ENCODE measurements at places on chromosomes 3 and 15.

DNA sequence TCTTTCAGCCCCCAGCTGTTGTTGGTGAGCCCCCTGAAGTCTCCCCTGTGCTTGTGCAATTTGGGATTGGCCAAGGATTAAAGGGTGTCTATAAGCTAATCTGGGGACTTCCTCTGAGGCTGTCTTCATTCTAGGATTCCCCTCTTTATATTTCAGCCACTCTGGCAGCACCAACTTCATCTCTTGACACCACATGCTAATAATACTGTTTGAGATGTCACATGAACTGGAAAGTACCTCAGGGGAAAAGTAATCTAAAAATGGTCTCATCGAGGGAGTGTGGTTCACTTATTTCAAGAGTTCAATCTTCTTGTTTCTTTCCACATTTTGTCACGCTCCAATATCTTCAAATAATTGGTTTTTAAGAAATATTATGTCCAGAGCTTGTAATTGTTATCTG lies 279.2 kb upstream of the TMC3 start:
- no peak for DNase-seq

DNA sequence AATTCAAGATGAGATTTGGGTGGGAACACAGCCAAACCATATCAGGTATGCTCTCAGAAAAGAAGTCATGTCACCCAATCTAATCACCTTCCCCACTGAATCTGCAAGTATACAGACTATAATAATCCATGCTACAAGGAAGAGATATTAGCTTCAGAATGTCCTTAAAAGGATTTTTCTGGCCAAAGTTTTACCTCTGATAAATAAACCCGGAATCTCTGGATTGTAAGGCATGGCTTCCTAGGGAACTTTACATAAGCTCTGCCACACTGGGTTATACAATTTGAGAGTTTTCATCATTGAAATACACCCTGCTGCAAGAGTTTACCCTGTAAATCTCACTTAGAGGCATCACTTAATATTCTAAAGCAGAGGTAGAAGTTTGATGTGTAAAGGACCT lies 330.5 kb upstream of the KCNMB2 start:
- DNase-seq, result no peak

DNA sequence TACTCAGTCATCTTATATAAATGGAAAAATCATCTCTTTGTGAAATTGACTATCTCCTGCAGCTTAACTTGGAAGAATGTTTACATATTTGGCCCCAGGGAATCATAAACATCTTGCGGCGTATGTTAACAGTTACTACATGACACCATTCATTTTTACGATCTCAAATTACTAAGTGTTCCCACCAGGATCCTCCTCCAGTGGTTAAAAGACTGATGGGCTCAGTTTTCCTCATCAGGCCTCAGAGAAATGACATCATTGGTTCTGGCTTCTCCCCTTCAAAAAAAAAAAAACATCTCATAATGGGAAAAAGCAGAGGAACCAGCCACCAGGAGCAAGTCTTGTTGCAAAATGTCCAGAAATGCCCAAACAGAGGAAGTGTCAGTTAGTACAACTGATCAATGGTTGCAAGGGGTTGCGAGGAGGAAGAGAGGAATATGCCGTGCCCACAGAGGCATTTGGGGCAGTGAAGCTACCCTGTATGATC lies 70.5 kb upstream of the LIPC start:
- no peak for DNase-seq

DNA sequence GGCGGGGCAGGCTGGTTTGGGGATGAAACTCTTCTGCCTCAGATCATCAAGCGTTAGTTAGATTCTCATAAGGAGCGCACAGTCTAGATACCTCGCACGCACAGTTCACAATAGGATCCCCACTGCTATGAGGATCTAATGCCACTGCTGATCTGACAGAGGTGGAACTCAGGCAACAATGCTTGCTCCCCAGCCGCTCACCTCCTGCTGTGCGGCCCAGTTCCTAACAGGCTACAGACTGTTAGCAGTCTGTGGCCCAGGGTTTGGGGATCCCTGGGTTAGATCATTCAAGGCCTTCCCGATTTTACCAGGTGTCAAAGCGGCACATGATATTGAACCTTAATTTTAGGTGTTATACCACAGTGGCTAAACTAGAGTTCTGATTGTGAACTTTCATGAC lies 232.8 kb downstream of the UBE2E2 start:
- DNase-seq, result no peak

GRCh38 chr3:50567386-50568167 lies at the start of gene C3orf18:
C3orf18 (minus strand) TSS chr3:50567747; CDS start chr3:50565699, 2,048 bp downstream.
- DNase-seq, result peak; percentile 38

DNA sequence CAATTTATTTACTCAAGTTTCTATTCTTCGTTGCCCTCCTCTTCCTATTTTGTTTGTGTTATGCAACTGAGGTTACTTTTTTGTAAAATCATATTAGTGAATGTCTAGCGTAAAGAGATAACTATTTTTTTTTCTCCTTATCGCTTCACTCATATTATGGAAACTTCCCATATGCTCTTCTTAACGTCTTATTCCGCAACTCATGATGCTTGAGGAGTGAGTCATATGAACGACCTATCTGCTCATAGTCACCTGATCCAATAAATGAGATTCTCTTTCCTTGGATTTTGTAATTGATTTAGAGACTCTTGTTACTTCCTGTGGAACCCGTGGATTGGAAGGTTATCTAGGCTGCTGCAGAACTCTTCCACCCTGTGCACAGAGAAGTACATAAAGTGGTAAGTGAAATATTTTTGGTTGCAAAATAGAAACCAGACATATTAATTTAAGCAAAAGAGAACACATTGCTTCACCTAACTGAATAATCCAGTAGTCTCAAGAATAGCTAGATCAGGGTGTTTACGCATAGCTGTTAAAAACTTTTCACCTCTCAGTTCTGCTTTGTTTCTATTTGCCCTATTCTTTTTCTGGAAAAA lies 719.3 kb upstream of the SGO1 start:
- DNase-seq, result no peak

DNA sequence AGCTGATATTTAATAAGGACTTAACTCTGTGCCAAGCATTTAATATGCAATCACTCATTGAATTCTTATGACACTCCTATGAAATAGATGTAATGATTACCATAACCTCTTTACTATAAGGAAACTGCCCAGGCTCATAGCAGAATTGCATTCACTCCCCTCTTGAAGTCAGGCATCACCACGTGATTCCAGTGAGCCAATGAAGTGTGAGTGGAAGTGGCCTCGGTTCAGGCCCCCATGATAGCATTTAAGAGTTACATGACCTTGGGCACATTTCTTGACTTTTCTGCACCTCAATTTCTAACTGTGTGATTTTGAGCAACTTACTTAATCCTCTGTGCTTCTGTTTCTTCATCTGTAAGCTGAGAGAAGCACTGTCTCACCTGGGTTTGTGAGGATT lies 62.8 kb upstream of the CLDN18 start:
- no peak for DNase-seq

DNA sequence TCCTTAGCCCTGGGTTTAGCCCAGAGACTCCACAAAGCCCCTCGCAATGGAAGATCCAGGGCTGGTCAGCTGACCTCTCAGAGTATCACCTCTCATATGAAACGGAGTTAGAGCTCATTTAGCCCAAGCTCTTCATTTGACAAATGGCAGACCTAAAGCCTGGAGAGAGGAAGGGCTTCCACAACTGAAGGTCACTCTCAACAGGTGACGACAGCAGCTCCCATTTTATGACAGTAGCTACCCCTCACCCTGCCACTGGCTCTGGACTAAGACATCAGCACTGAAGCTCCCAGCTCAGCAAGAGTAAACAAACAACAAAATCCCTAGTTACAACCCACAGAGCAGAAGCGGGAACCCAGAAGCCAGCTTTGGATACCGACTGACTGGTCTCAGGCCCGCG lies 33.7 kb downstream of the TLE3 start:
- no peak for DNase-seq

DNA sequence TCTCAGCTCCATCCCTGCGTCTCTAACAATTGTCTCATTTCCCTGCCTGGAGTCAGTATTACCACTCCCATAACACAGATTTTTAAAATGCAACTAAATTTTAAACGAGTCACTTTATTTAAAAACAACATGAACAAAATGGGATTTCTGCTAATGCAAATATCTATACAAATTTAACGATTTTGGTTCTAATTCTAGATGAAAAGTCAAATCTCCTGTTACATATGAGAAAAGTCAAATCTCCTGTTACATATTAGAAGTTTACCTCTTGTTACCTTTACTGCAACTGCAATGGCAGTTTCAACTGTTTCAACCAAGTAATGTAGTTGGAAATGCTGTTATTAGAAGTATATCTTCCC lies 578 bp upstream of the RPL39L start:
- no peak for DNase-seq

GRCh38 chr15:67370206-67370954 lies 115.8 kb downstream of the IQCH start:
- no peak for DNase-seq

- DNase-seq, result no peak
These were observed 210.9 kb downstream of the ZIC1 start for GRCh38 chr3:147619921-147620560.

DNA sequence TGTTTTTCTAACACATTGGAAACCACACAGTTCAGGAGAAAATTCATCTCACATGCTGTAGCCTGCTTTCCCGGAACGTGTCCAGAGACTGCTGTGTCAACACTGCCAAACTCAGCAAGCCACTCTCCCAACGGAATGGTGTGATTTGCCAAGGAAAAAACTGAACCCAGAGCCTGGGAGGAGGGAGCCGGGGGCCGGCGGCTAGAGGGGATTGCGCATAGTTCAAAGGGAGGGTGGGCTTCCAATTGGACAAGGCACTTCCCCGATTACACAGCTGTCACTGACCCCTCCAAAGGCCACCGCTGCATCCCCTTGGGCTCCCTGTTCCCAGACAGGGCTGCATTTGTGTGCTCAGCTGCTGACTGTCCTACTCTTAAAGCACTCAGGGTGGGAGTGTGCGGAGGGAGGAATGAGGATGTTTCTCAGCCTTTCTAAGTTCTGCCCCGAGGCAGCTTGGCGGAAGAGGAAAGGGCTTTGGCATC lies 256.2 kb downstream of the ZNF621 start:
- DNase-seq, result no peak

DNA sequence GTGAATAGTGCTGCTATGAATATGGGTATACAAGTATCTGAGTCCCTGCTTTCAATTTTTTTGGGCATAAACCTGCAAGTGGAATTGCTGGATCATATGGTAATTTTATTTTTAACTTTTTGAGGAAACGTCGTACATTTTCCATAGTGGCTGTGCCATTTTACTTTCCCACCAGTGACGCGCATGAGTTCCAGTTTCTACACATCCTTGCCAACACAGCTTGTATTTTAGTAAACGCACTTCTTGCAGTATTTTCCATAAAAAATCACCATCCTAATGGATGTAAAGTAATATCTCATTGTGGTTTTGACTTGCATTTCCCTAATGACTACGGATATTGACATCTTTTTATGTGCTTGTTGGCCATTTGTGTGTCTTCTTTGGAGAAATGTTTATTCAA lies 105.0 kb downstream of the NFKBIZ start:
- DNase-seq, result no peak

DNA sequence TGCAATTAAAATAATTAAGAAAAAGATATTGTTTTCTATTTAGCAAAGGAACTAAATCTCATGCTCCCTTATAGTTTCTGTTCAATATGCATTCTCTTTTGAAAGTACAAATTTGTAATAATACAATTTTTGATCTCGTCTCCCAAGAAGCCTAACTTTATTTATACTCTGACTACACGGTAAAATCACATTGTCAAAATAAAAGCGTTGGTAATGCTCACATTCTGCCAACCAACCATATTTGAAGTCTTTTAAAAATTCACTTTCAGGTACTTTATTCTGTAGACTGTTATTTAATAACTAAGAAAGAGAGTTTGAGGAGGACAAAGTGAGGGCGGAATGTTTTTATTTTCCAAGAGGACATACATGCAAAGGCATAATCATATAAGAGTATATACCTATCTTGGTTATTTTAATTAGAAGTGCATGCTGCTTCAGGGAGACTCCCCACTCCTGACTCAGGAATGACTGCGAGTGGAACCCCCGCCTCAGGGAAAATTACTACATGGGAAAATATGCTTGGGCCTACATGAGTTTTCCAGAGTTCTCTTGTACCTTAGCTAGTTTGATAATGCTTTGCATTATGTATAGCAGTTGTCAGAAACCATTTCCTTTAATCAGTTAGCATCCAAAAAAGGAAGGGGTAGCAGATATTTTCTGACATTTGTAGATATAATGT lies 19.3 kb downstream of the MBNL1 start:
- no peak for DNase-seq

GRCh38 chr15:31434588-31435260 lies 108.1 kb downstream of the KLF13 start:
- no peak for DNase-seq

DNA sequence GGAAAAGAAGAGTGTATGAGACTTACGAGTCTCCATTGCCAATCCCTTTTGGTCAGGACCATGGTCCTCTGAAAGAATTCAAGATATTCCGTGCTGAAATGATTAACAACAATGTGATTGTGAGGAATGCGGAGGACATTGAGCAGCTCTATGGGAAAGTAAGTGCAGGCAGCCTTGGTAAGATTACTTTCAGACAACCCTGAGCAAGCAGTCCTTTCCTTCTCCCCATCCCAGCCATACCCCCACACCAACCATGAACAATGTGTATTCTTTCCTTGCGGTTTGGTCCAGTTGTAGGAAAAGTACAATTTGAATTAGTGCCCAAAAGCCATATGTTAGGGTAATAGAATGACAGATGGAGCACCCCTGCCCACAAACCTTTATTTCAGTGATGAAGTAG lies 5.6 kb downstream of the TSEN2 start:
- DNase-seq, result no peak

DNA sequence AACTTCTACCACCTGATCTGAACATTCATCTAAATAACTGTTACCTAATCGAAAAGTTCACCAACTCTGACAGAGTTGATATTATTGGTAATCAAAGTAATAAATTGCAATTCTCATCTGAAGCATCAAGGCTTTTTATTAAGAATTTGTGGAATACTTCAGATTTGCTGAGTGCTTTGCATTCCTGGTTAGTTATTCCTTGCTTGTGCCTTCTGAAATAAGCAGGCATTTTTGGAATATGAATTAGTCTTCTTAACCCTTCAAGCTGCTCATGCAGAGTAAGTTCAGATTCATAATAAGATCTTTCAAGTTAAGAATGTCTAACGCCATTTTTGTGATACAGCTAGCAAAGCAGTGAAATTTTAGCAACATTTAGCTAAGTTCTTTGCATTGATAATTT lies 188.5 kb downstream of the ALCAM start:
- DNase-seq, result no peak

- no peak for DNase-seq
These were observed 4.1 kb upstream of the PAK6 start for GRCh38 chr15:40234783-40235182.

DNA sequence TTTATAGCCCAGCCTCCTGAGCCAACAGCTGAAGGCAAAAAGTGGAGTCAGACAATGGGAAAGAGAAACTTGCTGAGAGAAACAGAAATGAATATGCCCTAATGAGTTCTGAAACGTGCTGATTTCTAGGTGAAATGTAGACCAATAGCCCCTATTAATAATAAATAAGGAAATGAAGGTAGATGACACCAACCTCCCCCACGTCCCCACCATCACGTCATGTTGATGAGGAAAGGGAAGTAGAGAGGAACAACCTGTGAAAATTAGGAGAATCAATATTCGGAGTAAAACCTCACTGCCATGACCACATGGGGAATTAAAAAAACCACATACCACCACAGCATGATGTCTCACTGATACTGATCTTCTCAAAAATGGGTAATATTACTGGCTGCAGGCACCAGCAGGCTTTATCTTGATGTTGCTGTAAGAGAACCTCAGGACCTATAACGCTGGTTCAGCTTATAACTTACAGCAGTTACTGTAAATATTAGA lies 64.0 kb downstream of the KAT2B start:
- DNase-seq, result no peak
